NCI-H510A (cell line): ENCODE measurements at places on chromosomes 3 and 15.

- DNase-seq: no peak
These were observed 466.1 kb downstream of the PDCD6IP start for GRCh38 chr3:34264337-34265041.

DNA sequence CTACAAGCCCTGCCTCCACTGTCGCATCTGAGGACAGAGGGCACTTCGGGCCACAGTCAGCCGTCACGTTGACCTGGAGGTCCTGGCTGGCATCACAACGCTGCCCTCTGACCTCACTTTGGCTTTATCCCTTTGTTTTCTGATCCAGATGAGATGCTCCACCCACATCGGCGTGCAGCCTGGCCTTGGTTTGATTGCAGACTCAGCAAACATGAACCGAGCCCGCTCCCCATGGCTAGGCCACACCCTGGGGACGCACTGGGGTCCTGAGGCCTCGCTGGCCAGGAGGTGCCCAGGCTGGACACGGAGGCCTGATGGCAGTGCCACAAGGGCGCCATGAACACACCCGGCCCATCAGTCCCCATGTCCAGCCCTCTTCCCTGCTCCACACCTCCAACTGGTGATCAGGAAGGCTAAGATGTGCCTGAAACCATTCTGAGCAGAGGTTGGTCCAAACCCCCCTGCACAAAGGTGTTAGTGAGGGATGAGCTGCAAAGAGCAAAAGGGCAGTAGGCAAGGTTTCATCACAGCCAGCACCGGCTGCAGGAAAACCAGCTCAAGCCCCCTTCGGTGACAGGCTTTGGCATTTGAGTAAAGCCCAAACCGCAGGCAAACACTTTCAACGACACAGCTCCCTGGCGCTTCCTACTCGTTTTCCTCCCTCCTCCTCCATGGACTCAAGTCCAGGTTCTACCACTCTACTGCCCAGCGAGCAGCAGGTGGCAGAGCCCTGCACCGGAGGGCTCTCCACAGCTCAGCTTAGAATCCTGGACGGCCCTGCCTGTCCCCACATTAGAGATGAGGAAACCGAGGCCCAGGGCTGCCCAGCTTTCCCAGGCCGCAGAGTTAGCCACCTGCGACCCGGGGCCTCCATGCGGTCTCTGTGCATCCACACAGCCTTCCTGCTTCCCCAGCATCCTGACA is 165.8 kb downstream of the NUP210 start:
- peak; percentile 23 for DNase-seq

GRCh38 chr15:23588268-23588667 is 22.8 kb downstream of the MKRN3 start:
- DNase-seq: no peak

DNA sequence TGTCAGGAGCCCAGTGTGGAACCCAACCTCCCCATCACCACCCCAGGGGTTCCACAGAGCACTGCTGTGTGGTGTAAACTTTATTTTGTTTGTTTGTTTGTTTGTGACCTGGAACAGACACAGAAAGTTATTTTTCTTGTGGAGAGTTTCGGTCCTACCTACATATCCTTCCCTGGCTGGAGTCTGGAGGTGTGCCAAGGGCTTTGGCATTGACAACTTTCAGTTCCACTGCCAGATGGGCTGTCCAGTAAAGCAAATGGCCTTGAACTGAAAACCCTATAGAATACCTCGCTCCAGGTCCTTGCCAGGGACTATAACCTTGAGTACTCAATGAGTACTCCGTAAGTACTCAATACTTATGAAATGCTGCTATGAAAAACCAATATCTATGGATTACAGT is 103.5 kb downstream of the MITF start:
- no peak for DNase-seq

- DNase-seq: no peak
These were observed 470.1 kb upstream of the THBS1 start for GRCh38 chr15:39110746-39111145.

- DNase-seq: no peak
These were observed 454.7 kb downstream of the DIPK2A start for GRCh38 chr3:144426366-144426765.

- no peak for DNase-seq
These were observed 26.3 kb downstream of the FBXO22 start for GRCh38 chr15:75929799-75930565.

DNA sequence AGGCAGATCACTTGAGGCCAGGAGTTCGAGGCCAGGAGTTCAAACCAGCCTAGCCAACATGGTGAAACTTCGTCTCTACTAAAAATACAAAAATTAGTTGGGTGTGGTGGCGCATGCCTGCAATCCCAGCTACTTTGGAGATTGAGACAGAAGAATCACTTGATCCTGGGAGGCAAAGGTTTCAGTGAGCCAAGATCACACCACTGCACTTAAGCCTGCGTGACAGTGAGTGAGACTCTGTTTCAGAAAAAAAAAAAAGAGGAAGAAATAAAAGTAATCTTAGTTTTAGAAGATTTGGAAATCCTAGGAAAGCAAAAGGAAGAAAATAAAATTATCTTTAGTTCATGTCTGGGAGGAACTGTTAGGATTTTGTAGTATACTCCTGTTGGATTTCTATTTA is 77.2 kb downstream of the IL12A start:
- DNase-seq: no peak

DNA sequence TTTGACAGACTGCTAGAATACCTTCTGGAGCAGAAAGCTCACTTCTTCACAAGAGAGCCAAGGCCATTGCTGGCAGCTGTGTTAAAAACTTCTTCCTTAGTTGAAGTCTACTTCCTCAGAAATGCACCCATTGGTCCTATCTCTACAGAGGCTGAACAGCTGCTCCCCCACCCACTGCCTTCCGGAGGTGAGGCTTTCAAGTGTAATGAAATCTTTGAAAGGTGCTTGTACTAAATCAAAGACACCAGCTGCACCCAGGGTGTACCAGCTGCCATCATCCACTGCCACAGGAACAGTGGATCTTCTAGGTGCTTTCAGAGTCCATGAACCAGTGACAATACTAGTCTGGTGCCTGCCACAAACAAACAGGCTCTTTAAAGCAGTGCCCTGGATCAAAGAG is 26.4 kb upstream of the HERC1 start:
- peak; percentile 6 for DNase-seq

GRCh38 chr15:32701863-32702262 is 15.9 kb upstream of the GREM1 start:
- no peak for DNase-seq

DNA sequence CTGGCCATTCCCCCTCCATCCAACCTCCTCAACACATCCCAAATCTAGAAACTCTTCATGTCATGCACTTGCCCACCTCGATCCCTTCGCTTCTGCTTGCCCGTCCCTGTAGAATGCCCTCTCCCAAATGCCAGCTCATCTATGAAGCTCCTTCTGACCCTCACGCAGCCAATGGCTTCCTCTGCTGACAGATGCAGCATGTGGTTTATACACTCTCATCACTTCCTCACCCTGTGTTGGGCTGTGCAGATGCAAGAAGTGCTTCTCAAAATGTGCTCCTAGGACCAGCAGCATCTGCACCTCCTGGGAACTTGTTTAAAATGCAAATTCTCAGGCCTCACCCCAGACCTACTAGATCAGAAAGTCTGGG is 51.7 kb downstream of the SEMA5B start:
- no peak for DNase-seq

DNA sequence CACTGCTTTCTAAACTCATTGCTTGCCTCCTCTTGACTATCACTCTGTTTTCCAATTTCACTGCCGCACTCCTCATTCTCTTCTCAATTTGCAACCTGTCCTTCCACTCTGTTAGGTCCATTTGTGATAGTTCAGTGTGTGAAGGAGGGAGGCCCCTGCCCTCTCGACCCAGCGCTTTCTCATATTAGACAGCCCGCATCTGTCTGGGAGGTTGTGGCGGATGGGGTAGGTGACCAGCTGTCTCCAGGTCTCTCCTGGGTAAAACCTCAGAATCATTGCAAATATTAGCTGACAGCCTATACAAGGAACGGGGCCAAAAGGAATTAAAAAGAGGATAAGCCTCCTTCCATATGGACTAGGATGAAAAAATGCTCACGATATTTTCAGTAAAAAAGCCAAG is 358.3 kb downstream of the SHQ1 start:
- DNase-seq: no peak

- no peak for DNase-seq
These were observed 112.4 kb downstream of the CD47 start for GRCh38 chr3:107978131-107979055.

DNA sequence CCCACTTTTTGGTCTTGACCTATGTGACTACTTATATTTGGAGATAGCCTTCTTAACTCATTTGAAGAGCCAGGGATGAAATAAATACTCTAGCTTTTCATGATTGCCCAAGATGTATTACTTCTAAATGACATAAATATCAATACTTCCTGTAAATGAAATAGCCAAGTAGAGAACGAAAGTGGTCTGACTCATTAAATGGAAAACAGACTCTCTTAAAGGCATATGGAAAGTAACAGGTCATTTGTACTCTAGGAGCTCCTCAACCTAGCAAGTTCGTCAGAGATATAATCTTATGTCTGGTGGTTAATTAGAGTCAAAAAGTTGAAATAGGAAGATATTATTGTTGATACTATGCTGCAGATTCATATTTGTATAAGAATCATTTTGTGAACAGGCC is 1105.4 kb downstream of the TUSC7 start:
- DNase-seq: no peak

DNA sequence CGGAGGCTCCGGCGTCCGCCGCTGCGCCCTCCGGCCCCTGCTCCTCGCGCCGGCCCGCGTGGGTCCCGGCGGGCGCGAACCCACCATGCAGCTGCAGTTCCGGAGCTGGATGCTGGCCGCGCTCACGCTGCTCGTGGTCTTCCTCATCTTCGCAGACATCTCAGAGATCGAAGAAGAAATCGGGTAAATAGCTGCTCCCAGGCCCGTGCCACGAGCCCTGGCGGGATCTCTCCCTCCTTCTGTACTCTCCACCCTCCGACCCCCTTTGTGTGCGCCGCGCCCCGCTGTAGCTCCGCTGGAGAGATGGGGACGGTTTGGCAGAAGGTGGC is 263 bp downstream of the ST8SIA2 start:
- no peak for DNase-seq

DNA sequence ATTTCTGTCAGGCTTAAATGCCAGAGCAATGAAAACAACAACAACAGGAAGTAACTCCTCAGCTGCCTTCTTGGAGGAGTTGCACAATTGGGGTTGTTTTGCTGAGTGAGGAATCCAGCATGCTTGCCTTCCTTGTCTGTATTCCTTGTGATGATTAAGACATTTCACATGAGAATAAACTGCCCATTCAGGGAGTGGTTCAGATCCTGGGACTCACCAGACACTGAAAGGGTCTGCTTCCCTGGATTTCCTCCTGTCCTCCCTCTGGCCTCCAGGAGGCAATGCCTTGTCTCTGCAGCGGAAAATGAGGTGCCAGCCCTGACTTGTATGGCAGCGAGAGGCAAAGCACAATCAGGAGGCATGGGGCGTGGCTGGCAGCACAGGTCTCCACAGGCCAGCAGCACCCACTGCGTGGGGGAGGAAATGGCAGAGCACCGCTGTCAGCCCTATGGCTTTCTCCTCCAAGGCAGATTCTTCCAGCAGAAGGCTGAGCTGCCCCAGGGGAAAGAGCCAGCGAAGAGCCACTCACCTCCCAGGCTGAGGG is 41.5 kb downstream of the RBP2 start:
- DNase-seq: no peak

- DNase-seq: no peak
These were observed 59.0 kb downstream of the ARIH1 start for GRCh38 chr15:72532991-72533601.

- DNase-seq: no peak
These were observed 558.1 kb upstream of the MDFIC2 start for GRCh38 chr3:70870576-70870975.

DNA sequence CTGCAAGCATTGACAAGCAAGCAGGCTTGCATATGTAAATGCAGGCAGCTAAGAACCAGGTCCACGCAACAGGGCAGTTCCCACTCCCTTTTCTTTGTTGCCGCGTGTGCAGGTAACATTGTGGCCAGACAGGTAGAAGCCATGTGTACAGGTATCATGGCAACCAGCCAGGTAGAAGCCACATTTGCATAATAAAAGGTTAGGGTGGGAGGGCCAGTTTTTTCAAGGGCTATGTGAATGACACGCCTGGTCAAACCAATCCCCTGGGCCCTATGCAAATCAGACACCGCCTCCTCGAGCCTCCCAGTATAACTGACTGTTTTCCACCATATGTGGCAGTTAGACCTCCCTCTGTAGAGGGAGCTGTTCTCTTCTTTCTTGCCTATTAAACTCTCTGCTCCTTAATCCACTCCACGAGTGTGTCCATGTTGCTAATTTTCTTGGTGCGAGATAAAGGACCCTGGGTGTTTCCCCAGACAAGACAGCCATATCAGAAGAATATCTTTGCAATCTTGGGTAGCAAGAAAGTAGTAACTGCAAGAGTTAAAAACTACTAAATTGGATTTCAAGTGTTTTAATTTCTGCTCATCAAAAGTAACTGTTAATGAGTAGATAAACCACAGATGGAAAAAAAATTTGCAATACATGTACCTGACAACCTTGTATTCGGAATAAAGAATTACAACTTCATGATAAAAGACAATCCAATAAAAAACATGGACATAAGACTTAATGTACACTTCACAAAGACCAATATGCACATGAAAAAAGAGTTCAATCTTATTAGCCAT is 21.8 kb downstream of the PCOLCE2 start:
- peak; percentile 70 for DNase-seq

DNA sequence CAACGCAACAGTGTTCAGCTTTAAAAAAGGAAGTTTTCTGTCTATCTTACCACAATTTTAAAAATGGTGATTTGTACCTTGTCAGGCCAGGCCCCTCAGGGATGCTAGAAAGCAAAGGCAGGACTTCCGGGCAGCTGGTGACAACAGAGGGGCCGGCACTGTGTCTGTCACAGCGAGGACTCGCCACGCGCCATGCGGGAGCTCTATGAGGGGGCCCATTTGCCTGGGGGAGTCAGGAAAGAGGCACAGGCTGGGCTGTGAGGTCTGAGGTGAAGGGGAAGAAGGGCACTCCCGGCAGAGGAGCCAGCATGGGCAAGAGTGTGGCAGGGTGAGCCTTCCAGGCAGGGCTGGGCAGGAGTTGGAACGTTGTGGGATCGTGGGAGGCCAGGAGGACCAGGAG is 7.0 kb downstream of the IQSEC1 start:
- DNase-seq: no peak

DNA sequence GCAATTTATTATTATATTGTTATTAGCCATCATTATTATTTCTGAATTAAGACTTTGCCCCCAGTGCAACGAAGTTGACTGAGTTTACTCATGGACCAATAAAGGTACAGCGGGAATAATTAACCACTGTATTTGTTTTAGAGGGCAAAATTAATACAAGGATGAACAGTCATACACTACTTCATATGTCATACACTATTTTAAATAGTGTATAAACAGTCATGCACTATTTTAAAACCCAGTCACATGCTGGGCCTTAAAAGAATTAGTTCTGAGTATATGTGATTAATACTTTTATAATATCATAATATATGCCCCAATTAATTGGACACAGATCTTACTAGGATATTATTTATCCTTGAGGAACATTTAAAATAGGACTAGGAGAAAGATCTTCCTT is 125.3 kb upstream of the NANOGP8 start:
- DNase-seq: no peak

DNA sequence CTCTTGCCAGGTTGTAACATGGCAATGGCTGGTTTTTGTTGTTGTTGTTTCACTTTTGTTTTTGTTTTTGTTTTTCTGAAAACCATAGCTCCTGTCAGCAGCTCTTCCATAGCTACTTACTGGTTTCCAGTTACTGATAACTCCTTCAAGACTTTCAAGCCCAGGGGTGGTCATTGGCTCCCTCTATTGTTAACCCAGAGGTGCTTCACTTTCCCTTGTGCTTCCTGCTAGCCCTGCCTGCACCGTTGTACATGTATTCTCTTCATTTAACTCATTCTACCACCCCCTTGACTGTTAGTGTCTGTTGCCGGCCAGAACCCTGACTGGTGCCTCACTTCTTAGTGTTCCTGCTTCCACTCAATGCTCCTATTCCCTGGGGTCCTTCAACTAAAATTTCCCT is 4.2 kb upstream of the TRAT1 start:
- DNase-seq: no peak
